Activated T-cell treated with anti-CD3 and anti-CD28 coated beads, Interleukin-2, amount 50 U/mL, for 72 hours (primary cell): ENCODE measurements at places on chromosomes 5 and 9.

DNA sequence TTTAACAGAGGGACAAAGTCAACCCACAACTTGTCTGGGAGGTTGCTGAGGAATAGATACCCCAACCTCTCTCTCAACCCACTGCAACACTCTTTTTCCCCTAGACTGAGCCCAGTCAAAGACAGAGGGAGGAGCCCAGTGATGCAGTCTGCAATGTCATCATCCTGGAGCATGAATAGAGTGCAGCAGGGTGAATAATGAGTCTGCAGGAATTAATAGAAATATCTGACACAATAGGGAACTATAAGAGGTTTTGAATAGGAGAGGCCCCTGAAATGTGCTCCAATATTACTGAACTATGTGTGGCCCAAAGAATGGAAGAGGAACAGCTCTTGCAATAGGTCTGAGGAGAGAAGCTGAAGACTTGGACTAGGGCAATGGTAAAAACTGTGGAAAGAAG is 59.1 kb downstream of the PDCD1LG2 start:
- DNase-seq: no peak

DNA sequence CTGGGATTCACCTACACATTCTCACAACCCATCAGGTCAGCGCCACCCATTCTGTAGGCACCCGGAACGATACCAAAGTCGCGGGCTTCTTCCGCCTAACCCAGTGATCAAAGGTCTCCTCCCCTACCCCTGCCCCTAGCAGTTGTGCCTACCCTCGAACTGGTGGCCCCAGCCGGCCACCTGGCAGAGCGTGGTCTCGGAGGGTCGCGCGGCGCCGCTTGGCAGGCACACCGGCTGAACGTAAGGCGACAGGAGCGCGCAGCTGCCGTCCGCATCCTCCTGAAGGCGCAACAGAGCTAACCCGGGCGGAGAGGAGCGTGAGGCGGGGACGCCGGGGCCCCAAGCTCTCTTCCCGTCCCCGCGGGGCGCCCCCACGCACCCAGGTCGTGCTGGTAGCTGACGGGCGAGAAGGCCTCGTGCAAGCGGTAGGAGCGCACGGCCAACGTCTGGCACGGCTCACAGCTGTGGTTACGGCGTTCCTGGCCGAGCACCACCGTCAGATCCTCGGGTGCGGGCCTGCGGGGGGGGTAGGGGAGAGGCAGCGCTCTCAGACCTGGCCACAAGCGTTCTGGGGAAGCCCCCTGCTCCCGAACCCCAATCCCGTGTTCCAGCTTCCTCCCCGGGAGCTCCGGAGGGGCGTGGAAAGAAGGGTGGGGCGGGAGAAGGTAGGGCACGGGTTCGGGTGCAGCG is 2.8 kb upstream of the PFN3 start:
- peak; percentile 71 for DNase-seq

- no peak for DNase-seq
Observed at GRCh38 chr9:121744687-121745395, 93.4 kb downstream of the DAB2IP start.

DNA sequence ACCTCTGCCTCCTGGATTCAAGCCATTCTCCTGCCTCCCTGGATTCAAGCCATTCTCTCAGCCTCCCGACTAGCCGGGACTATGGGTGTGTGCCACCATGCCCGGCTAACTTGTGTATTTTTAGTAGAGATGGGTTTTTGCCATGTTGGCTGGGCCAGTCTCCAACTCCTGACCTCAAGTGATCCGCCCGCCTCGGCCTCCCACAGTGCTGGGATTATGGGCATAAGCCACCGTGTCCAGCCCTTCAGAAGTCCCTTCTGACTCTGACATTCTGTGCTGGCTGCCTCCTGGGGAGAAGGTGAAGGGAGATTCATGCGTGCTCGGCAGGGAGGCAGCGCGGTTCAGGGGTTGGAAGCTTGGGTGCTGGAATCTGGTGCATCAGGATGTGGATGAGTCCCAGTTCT is 28.8 kb downstream of the PRRX2 start:
- no peak for DNase-seq

DNA sequence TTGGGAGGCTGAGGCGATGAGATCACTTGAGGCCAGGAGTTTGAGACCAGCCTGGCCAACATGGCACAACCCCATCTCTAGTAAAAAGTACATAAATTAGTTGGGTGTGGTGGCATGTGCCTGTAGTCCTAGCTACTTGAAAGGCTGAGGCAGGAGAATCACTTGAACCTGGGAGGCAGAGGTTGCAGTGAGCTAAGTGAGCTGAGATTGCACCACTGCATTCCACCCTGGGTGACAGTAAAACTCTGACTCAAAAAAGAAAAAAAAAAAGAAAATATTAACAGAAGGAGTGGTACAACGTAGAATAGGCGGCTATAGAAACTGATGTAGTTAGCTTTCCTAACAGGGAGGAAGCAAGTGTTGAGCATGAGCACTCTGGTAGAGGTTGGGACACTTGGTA is 59.9 kb downstream of the PBX3 start:
- DNase-seq: no peak
